Endodermal cell (in vitro differentiated cells): ENCODE measurements at places on chromosomes 5 and 9. TPM values are rescaled to one million over a fixed set of nuclear protein-coding genes. Genes with fewer than 3 reads are reported as not detected.

Gene NTRK2
- total RNA-seq = 0.16 and 0.18 TPM in 2 replicates

- H3K36me3 ChIP-seq = no peaks in the 10 kb centered on the region
- H3K4me3 ChIP-seq = no peak overlapping the region
- DNase-seq = no peak
Observed at GRCh38 chr5:120677481-120677880, 213.4 kb downstream of the PRR16 start.

DNA sequence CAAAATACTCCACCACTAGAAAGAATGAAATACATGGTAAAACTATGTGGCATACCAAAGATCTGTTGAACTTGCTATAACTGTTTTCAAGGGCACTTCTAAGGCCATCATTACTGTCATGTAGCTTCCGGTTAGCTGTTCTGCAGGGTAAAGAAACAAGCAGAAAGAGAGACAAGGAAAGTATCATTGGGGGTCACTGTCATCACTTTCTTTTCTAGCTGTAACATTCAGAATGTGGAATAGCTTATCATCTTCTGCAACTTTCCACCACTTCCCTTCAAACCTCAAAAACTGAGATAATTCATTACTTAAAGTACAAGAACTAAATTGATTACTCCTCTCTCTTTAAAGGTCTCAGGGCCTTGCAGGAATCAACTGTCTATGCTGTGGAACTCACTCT is 57.6 kb downstream of the RASEF start:
- DNase-seq = no peak
- H3K27me3 ChIP-seq = no peaks in the 10 kb centered on the region

GRCh38 chr9:123423311-123423640 is 67.3 kb downstream of the CRB2 start:
- no peaks in the 10 kb centered on the region for H3K27me3 ChIP-seq
- no peaks in the 10 kb centered on the region for H3K4me1 ChIP-seq
- no peak overlapping the region for H3K27ac ChIP-seq
- H3K4me3 ChIP-seq = no peak overlapping the region
- DNase-seq = no peak

GRCh38 chr9:136855461-136856078 is 3.4 kb downstream of the MAMDC4 start:
- no peak overlapping the region for H3K4me3 ChIP-seq
- no peaks in the 10 kb centered on the region for H3K27me3 ChIP-seq

GRCh38 chr5:160445751-160446150 is 24.1 kb downstream of the PTTG1 start:
- no peaks in the 10 kb centered on the region for H3K4me1 ChIP-seq
- H3K36me3 ChIP-seq = no peaks in the 10 kb centered on the region
- H3K27me3 ChIP-seq = no peaks in the 10 kb centered on the region
- H3K4me3 ChIP-seq = no peak overlapping the region
- no peak for DNase-seq

DNA sequence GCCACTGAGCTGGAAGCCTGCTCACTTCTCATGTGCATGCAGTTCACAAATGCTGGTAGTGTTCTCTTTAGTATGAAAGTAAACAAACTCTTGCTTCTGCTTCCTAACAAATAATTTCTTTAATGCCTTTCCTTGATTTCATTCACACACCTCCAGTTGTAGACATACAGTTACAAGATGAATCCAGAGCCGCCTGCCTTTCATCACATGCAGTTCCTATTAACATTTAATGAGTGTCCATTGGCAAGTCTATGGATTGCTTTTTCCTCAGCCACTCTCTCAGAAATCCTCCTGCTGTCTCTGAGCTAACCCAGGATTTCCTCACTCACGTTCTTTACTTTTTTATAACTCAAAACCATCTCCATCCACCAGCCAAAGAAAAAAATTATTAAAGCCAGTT is 408.6 kb downstream of the BNC2 start:
- no peak overlapping the region for H3K4me3 ChIP-seq
- H3K4me1 ChIP-seq = no peaks in the 10 kb centered on the region
- no peaks in the 10 kb centered on the region for H3K27me3 ChIP-seq
